Activated CD4-positive, alpha-beta T cell treated with anti-CD3 and anti-CD28 coated beads, Interleukin-2, amount 50 U/mL, for 16 hours (primary cell): ENCODE measurements at places on chromosomes 16 and 17.

GRCh38 chr16:87295259-87295658, 21.9 kb downstream of the C16orf95 start:
- peak; percentile 28 for DNase-seq

DNA sequence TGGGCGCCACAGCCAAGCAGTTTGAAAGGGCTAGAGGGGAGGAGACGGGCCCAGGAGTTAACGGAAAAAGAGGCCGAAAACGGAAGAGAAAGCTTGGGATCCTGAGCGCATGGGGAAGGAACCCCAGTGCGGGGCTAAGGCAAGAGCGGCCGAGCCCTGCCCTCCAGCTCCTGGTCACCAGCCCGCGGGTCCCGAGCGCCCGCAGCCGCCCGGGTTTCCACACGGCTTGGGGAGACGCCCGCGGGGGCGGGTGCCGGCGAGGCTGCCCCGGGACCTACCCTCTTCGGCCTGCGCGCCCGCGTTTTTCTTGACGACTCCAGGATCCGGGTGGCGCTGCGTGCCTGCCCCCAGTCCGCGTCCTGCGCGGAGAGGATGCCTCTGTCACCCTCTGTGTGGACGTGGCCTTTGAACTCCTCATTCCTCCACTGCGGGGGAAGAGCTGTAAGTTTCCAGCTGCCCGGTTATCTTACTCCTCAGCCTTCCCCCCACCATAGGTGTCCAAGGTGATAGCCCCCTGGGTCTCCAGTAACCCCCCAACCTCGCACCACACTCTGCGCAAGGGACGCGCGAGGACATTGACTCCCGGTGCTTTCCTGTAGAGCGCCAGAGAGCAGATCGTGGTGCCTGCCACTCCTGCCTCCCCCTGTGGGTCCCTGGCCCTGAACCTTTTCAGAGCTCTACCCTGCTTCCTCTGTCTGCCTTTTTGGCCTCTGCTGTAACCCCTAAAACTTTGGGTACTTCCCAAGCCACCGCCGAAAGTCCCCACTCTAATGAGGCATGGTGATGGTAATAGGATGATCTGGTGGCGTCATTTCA, 1.7 kb upstream of the CDH11 start:
- DNase-seq, result no peak

DNA sequence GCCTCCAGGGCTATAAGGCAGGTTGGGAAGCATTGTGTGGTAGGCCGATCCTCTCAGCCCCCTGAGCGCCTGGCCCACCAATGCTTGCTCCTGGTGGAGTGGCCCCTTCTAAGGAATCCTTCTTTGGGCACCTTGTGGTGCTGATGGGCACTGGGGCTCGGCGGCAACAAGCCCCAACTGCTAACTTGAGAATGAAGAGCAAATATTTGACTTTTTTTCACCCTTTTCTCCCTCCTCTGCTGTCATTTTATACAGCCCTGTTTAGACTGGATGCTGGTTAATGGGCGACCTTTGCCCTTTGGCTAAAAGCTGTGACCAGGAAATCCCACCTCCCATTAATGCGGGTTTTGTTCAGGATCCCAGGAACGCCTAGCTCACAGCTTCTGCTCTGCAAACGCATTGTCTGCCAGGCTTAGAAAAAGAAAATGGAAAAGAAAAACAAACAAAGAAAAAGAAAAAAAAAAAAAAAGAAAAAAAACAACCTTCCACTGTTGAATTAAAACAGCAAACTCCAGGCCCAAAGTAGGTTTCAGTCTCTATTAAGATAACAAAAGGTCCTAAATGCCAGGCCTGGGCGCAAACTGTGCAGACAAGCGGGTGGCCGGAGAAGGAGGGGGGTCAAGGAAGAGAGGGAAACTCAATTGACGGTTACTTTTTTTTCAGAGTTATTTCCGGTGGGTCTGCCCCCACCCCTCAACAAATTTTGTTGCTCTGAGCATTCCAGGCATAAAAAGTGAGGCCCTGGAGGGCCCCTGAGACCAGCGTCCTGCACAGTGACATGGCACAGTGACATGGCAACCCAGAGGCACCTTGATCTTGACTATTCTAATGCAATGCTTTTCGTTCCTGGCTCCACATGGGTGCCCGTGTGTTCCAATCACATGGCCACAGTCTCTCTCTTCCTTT, 301.4 kb downstream of the MAF start:
- no peak for DNase-seq

- DNase-seq, result peak; percentile 73
Measured at GRCh38 chr17:40564195-40564882, 933 bp downstream of the CCR7 start.

DNA sequence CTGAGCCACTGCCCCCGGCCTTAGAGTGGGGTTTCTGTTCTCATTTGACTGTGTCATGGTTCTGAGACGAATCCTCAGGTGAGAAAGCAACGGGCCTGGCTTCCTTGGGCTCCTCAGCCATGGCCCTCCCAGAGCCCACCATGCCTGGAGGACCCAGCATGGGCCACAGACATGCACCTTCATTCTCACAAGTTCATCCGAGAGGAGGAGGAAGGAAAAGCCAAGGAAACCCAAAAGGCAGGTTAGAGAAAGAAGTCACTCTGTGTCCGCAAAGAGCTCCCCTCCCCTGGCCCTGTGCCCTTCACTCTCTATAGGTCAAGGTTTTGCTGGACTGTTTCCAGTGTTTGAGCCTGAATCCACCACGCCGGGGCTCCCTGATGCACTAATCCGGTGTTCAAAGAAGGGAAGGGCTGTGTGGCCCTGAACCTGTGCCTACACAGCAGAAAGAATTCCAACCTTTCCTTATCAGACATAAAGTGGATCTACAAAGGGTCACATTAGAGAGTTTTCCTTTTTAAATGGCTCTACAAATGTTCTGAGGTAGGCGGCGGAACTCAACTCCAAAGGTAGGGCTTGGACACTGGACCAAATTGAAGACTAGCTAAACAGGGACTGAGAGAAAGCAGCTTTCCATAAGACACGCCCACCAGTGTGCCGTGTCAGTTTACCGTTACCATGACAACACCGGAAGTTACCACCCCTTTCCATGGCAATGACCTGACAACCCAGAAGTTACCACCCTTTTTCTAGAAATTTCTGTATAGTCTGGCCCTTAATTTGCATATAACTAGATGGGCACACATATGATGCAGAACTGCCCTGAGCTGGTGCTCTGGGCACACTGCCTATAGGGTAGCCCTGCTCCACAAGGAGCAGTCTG, 15.9 kb upstream of the PECAM1 start:
- DNase-seq, result peak; percentile 18

DNA sequence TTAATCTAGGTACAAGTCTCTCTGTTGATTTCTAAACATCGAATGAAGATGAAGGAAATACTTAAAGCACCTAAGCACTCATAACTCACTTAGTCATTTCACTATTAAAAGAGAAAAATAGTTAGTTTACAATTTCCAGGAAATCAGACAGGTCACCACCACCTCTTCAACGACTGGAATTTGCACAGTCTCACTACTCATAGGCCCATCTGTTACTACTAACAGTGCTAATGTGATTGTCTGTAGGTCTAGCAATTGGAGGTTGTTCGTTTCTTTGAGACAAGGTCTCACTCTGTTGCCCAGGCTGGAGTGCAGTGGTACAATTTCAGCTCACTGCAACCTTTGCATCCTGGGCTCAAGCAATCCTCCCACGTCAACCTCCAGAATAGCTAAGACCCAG, 444.6 kb downstream of the MAF start:
- peak; percentile 33 for DNase-seq

DNA sequence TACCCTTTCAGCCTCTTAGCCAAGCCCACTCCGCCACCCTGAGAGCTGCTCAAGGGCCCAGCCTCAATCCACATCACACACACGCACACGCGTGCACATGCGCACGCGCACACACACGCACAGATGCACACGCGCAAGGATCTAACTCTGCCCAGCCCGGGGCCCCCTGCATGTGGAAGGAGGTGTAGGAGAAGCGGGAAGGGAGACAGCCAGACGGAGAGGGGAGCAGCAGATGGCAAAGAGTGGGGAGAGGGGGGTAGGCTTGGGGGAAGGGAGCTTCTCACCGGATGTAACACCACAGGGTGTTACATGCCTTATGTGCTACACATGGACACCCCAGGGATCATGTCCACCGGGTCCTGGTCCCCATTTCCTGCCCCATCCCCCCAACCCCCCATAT, 15.3 kb downstream of the DLG4 start:
- DNase-seq, result no peak

DNA sequence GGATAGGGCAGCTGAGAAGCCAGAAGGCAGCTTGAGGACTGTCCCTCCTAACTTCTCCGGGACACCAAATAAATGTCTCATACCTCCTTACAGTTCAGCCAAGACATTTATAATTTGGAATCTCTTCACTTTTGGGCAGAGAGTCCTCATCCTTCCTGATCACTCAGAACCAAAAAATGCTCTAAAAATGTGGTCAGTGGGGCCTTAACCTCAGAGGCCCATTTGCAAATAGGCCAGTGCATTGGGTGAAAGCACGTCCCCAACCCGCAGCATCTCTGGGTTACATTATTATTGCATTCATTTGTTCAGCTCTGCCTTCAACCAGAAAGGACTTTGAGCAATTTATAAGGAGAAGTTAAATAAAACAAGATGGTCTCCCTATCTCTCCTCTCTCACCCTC, 112.4 kb upstream of the IRX3 start:
- DNase-seq, result no peak

DNA sequence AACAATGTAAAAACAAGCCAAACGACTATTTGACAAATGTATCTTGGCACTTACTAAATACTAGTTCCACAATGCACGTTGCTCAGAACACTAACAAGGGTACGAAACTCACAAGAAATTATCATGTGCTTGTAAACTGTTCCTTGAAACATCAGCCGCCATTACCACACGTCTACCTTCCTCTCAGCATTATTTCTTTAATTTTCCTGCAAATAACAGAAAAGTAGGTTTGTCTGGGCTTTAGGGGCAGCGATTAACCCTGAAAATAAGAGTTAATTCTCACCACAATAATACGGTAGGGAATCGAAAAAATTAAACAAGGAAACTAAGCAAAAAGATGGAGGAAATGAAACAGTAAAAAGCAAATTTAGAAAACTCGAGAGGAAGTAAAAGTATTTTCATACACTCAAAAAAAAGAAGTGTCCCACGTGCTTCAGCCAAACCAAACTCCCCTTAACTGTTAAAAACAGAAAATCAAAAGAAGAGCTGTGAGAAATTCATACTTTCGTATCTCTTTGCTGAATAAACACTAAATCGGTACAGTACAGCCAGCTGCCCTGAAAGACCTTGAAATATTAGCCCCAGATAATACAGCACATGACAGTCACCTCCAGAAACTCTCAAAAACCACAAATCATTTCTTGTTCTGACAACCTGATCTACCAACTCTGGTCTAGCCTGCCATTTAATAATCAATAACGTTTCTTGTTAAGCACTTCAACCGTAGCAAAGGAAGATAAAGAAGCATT, 1.2 kb downstream of the ARHGAP17 start:
- DNase-seq, result peak; percentile 65

DNA sequence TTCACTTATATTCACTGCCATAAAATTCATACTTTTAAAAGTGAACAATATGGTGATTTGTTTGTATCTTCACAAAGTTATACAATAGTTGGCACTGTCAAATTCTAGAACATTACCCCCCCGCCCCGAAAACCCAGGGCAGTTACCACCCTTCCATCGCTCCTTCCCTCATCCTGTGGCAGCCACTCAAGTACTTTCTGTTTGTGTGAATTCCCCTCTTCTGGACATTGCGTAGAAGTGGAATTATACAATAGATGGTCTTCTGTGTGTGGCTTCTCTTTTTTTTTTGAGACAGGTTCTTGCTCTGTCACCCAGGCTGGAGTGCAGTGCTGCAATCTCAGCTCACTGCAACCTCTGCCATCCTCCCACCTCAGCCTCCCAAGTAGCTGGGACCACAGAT, 58.6 kb downstream of the SPECC1 start:
- DNase-seq, result no peak

- DNase-seq, result no peak
Measured at GRCh38 chr16:66227766-66228530, 138.5 kb upstream of the CDH5 start.

DNA sequence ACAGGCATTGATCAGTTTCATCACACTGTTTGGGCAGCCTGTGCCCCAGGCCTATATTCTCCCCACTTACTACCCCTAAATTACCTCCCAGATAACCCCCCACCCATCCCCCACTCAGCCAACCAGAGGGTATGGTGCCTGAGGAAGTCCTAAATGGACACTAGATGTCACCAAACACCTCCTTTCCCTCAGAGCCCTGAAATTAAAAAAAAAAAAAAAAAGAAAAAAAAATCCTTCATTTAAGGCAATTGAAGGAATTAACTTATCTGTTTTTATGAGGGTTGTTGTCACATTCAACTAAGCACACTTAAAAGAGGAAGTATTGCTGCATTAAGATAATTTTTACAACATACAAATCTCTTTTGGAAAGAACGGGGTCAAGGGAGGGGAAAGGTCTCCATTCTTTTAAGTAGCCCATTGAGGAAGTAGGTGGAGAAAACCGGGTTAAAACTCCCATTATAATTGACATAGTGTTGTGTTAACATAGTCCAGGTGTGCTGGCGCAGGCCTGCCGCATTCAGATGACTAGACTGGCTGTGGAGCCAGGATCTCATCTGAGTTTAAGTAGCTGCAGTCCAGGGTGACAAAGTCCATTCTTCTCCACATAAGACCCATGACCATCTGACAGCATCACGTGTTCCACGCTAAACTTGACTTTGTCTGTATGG, 46.3 kb downstream of the SNX11 start:
- peak; percentile 9 for DNase-seq

DNA sequence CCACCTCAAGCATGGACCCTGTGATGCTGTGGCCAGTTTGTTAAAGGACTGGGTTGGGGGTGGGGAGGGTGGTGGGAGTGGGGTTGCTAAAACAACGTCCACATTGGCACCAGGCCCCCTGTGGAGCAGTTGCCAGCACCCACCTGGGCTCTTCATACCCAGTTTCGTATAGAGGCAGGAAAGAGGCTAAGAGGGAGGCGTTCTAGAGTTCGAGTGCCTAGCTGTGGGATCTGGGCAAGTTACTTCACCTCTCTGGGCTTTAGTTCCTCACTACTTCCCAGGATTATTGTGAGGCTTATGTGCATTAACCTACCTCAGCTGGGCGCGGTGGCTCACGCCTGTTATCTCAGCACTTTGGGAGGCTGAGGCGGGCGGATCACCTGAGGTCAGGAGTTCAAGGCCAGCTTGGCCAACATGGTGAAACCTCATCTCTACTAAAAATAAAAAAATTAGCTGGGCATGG, 1.4 kb downstream of the MFAP4 start:
- DNase-seq, result no peak

- no peak for DNase-seq
Measured at GRCh38 chr16:51407199-51407598, 256.1 kb upstream of the SALL1 start.

GRCh38 chr17:57071991-57072944, 12.8 kb upstream of the AKAP1 start:
- DNase-seq, result no peak

DNA sequence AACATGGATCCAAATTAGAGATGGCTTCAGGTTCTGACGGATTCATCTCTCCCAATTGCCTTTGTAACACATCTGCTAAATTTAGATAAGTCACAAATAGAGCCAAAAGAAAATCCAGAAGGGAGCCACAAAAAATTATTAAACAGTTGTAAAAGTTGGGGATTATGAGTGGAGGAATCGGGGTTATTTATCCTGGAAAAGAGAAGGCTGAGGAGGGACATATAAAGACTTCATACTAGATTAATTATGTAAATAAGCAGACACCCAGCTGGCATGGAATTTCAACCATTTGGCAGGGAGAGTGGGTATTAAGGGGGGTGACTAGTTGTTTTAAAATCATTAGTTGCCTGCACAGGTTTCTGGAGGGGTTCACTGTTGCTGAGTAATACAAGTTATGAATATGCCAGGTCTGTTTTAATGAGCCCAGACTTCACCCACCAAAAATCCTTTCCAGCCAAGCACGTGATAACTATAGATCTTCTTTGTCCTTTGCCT, 89.6 kb downstream of the CDH13 start:
- DNase-seq, result no peak

GRCh38 chr16:22397464-22397863, 23.0 kb upstream of the CDR2 start:
- DNase-seq, result no peak
